ENCODE measurements at places on chromosomes 13 and 19. TPM values are rescaled to one million over a fixed set of nuclear protein-coding genes. Genes with fewer than 3 reads are reported as not detected.

ATP11A gene
- 8.1 TPM for total RNA-seq

ZNF112 gene
- 2.5 TPM for total RNA-seq

DAND5 gene
- not detected for total RNA-seq

SCEL gene
- total RNA-seq = 0.61 TPM

VSTM2B gene
- total RNA-seq = not detected

CNFN gene
- 46.7 TPM for total RNA-seq

SIGLEC14 gene
- not detected for total RNA-seq

PALM gene
- 17.0 TPM for total RNA-seq

CCNA1 gene
- 0.56 TPM for total RNA-seq

ZNF573 gene
- total RNA-seq = 3.1 TPM

ATXN8OS gene
- total RNA-seq = not detected

PLPP2 gene
- 104 TPM for total RNA-seq

NLRP11 gene
- not detected for total RNA-seq

SHISA2 gene
- not detected for total RNA-seq

TPP2 gene
- total RNA-seq = 19.8 TPM

IRGC gene
- total RNA-seq = not detected

SYNGR4 gene
- total RNA-seq = 3.6 TPM

LGALS14 gene
- total RNA-seq = not detected

TSKS gene
- total RNA-seq = 0.06 TPM

SMIM44 gene
- not detected for total RNA-seq

TMEM143 gene
- 4.3 TPM for total RNA-seq

ZNF878 gene
- not detected for total RNA-seq

LRRC25 gene
- total RNA-seq = not detected

ZNF253 gene
- not detected for total RNA-seq

UBE2L5 gene
- total RNA-seq = not detected

PLK5 gene
- total RNA-seq = not detected

PSPN gene
- total RNA-seq = 0.88 TPM

ATP8A2 gene
- 0.01 TPM for total RNA-seq

PBX4 gene
- total RNA-seq = 0.88 TPM

FFAR1 gene
- not detected for total RNA-seq

CDX2 gene
- total RNA-seq = 1.1 TPM

TMEM147 gene
- 378 TPM for total RNA-seq

TGFBR3L gene
- total RNA-seq = 1.7 TPM

SIAH3 gene
- total RNA-seq = not detected

GPC5 gene
- total RNA-seq = not detected

RFPL4AL1 gene
- not detected for total RNA-seq

DHDH gene
- 1.7 TPM for total RNA-seq
